HepG2 (cell line): ENCODE measurements at places on chromosomes 5 and 9.

DNA sequence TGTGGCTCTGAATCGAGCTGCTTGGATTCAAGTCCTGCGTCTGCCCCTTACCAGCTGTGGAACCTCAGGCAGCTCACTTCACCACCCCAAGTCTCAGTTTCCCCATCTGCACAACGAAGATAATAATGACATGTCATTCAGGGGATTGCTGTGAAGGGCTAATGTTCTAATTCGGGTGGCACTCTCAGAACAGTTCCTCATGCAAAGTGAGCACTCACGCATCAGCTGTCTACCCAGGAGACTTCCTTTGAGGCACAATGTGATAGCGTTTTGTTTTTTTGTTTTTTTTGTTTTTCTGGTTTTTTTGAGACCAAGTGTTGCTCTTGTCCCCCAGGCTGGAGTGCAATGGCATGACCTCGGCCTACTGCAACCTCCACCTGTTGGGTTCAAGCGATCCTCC, 56.4 kb downstream of the NTNG2 start:
- no peak for DNase-seq

GRCh38 chr9:99457981-99458380, 235.9 kb downstream of the SEC61B start:
- DNase-seq, result no peak

DNA sequence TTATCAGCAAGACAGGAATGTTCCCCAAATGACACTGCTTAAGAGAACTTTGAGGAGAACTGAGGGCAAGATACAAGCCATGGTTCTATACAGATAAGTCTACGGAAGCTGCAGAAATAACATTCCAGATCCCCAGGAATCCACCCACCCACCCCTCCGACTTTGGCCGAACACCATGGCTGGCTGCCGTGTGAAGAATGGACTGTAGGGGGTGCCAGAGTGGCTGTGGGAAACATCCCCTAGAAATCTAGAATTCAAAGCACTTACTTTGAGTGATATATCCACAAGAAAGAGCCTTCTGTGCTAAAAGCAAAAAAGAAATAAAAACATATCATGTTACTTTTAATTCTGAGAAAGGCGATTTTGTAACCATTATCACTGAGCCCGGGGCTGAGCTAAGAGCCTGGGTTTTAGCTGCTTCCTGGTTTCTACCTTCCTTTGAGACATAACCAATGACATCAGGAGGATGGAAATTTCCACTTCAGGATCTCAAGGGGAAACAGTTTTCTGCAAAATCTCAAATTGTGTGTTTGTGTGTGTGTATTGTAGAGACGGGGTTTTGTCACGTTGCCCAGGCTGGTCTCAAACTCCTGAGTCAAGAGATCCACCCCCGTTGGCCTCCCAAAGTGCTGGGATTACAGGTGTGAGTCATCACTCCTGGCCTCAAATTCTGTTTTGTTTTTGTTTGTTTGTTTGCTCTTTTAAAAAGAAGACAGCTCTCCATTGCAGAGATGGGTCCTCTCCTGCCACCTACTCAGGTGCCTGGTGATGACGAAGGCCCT, 36.4 kb downstream of the GGTA1 start:
- peak; percentile 4 for DNase-seq

DNA sequence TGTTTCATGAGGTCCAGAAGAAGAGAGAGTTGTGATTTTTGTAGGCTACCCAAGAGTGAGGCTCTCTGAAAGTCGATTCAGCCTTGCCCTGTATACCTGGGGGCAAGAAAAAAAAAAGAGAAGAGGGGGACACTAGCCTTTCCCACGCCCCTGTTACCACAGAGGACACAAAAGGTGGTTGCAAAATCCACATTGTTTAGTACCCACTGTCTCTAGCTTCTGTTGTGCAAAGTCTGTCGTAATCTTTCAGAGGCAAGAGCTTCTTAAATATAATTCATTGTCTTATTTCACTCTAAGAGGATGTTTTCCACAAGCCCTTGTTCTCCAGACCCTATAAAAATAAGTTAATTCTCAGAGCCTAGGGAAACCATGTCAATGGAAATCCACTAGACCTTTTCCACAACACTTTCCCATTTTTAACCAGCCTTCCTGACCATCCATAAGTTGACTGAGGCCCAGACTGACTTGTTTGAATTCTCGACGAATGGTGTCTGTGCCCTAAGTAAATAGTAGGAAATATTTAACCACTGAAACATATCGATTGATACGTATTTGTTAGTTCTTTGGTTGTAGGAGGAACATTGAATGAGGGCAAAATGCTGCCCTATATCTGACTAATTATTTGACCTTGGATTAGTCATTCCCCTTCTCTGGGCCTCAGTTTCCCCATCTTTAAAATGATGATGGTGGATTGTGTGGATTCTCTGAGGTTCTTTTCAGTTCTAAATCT, 182.7 kb downstream of the PAPPA start:
- DNase-seq, result peak; percentile 67

- DNase-seq, result no peak
Measured at GRCh38 chr5:57315941-57316340, 142.1 kb downstream of the GPBP1 start.

GRCh38 chr5:167363065-167363464, 928.4 kb upstream of the WWC1 start:
- DNase-seq, result no peak

GRCh38 chr5:97111616-97112015, 30.8 kb downstream of the LIX1 start:
- peak; percentile 56 for DNase-seq

DNA sequence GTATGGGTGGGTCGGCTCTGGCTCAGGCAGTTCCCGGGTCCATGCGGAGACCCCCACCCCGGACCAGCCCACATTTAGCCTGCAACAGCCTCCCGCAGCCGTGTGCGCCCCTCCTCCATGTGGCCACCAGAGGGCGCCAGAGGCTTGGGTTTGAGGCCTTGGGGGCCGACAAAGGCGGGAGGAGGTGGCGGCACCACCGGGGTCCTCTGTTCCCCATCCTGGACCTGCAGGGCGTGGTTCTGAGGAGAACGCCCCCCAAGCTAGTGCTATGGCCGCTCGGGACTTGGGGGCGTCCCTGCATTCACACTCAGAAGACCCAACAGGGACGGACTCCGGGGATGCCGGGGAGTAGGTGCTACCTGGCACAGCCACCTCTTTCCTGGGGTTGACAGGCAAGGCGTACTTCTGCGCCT, 16.5 kb downstream of the ASS1 start:
- peak; percentile 28 for DNase-seq

- no peak for DNase-seq
Measured at GRCh38 chr5:142023836-142024235, 11.0 kb upstream of the GNPDA1 start.

- DNase-seq, result no peak
Measured at GRCh38 chr5:142544946-142545649, 140.8 kb downstream of the FGF1 start.

- no peak for DNase-seq
Measured at GRCh38 chr9:68905129-68905528, 108.8 kb downstream of the PRKACG start.

DNA sequence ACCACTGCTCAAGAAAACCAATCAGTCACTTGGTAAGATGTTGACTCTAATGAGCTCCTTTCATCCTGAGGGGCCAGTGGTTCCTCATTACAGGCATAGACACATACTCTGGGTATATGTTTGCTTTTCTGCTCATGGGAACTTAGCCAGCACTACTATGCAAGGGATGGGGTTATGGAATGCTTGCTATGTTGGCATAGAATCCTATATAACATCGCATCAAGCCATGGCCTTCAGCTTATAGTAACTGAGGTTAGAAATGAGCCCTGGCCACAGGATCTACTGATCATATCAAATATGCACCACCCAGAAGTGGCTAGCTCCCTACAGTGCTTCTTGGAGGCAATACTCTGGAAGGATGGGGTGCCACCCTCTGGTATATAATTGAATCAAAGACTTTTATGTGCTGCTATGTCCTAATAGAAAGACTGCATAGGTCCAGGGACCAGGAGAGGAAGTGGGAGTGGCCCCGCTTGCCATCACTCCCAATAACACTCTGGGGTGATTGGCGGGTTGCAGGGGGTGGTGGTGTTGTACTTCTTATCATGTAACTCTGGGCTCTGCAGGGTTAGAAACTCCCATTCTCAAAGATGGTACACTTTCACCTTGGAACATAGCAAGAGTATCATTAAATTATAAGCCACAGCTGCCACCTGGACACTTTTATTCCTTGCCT, 70.3 kb downstream of the ZNF366 start:
- no peak for DNase-seq

- no peak for DNase-seq
Measured at GRCh38 chr5:129679671-129680070, 68.2 kb upstream of the MINAR2 start.

GRCh38 chr5:142110046-142110531, 1.5 kb downstream of the NDFIP1 start:
- peak; percentile 15 for DNase-seq

- DNase-seq, result no peak
Measured at GRCh38 chr5:87770016-87770570, 357.4 kb upstream of the CCNH start.

- DNase-seq, result no peak
Measured at GRCh38 chr5:53971551-53971950, 338.8 kb downstream of the ARL15 start.

- DNase-seq, result no peak
Measured at GRCh38 chr9:27109621-27110020, 596 bp downstream of the TEK start.
